ENCODE measurements at places on chromosomes 4 and X.

GRCh38 chr4:147345662-147346061 lies 135.2 kb upstream of the EDNRA start:
- no peak for DNase-seq

- no peak for DNase-seq
Measured at GRCh38 chr4:144591401-144591800, 54.6 kb upstream of the HHIP start.

GRCh38 chrX:97751735-97752134 lies 868.0 kb downstream of the RPA4 start:
- DNase-seq: no peak

DNA sequence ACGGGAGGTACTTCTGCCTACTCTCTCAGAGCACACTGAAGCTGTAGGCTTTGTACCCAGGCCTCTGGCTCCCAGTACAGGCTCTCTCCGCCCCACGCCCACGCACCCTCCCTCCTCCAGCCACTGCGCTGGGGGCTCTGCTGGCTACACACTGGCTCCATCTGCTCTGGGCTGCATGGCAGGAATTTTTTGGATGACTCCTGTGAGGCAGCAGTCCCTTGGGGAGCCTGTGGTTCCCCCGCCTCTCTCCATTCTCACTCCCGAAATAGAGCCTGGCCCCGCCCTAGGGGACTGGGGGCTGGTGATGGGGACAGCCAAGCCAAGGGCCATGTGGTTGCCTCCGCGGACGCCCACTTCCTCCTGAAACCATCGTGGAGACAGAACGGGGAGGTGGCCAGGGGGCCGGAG lies 58.1 kb upstream of the ADRA2C start:
- no peak for DNase-seq

- DNase-seq: no peak
Measured at GRCh38 chr4:14289708-14290107, 662.2 kb upstream of the BOD1L1 start.

GRCh38 chr4:19380600-19380999 lies 871.1 kb upstream of the SLIT2 start:
- no peak for DNase-seq

GRCh38 chrX:71945237-71945805 lies 34.7 kb downstream of the NHSL2 start:
- no peak for DNase-seq

DNA sequence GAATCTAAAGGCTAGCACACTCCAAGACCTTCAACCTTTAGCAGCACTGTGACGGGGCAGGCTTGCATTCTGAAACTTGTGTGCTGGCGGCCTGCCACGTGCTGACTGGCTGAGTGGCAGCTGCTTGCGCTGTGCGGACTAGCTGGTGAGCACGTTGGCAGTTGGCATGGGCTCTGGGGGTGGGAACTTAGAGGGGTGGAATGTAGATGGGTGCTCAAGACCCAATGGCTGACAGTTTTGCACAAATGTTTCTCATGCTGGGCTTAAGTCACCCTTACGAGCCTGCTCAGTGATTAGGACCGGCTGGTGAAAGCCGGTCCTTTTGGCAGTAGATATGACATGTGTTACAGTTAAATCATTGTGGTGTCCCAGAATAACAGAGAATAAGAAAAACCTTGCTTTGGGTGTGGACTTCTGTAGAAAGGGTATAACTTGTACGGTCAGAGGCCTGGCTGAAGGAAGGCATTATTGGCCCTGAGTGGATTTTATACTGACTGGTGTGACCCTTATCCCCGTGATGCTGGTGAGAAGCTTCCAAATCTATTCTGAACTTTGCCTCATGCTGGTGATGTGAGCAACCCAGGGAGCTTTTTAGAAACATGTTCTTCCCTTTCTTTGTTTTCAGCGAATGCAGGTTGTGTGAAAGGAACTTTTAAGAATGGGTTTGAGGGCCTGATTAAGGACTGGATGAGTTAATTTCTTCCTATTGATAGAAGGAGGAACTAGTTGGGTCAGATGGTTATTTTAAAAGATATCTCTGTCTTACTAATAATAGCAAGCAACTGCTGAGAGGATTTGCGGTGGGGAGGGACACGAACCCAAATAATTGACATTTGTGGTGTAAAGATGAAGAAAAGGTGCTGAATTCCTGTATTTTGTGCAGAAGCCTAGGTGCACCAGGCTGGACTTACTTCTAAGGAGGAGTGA lies 107.4 kb upstream of the SLC4A4 start:
- DNase-seq: no peak

GRCh38 chr4:101005659-101006058 lies 341.7 kb downstream of the PPP3CA start:
- no peak for DNase-seq

GRCh38 chr4:169412046-169412445 lies 141.3 kb upstream of the SH3RF1 start:
- DNase-seq: no peak

DNA sequence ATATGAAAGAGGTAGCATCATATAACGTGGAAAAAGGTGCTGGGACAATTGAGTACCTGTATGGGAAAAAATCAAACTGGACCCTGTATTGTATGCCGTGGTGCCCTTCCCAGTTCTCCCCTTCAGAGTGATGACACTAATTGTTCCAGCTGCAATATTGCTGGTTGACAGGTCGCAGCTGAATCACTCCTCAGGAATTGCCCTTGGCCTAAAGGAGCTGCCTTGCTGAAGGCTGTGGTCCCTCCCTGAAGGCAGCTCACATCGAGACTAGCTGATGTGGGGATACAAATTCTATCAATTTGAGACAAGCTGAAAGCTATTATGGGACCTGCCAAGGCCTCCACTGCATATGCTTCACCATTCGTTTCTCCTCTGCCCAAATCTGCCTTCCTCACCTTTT lies 39.3 kb upstream of the CXCL8 start:
- DNase-seq: no peak

DNA sequence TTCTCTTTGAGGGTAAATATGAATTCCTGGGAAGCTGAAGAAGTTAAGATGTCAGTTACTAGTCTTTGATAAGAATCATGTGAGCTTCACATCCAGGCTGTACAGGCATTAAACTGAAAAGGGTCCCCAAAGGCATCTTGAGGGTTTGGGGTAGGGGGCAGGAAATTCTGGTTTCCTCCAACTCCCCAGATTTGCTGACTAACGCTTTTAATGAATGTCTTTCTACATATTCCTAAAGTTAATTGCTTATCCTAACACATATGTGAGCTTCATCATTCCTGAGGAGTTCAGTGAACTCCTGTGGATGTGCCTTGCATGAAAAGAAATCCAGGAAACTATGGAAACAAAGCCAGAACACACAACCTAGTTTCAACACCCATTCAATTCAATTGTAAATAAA lies 73.8 kb upstream of the GAB1 start:
- DNase-seq: no peak

DNA sequence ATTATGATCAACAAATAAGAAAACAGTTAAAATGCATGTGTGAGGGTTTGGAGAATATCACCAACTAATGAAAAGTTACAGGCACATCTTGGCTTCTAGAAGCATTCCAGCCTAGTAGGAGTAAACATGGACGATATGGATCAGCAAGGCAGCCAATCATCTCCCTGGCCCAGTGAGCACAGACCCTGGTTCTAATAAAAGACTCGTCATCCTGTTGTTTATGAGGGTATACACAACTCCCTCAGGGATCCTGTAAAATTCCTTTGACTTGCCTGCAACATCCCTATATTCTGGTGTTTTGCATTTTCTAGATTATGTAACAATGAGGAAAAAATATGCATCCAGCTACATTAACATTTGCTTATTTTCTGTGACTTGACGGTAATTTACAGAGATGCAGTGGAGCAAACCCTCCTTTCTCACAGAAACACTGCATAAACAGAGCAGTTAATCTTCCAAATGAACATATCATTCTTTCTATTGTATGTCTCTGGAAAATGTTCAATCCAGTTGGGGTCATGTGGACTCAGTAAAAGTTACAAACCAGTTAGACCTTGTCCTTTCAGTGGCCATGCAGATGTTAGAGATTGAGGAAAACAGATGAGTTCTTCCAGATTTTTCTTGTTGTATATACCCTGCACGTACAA lies 88.9 kb upstream of the NDP start:
- no peak for DNase-seq

- DNase-seq: no peak
Measured at GRCh38 chrX:119646515-119646914, 40.3 kb upstream of the NKRF start.

GRCh38 chr4:79574741-79575451 lies 166.9 kb upstream of the GK2 start:
- no peak for DNase-seq

DNA sequence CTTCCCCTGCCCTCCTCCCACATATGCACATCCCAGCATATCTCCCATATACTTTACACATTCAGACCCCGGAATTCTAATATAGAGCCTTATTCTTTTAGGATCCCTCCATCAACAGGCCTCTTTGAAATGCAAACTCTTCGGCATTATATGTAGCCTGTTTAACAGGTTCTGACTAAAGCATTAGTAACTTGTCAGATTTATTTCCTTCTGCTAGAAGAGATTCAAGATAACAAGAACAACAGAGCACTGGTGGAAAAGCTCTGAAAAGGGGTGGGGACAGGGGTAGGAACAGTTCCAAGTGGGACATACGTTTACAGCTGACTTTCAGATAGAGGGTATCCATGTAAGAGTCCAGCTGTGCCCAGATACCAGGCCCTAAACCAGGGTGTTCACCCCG lies 31.7 kb upstream of the PRPS1 start:
- no peak for DNase-seq

DNA sequence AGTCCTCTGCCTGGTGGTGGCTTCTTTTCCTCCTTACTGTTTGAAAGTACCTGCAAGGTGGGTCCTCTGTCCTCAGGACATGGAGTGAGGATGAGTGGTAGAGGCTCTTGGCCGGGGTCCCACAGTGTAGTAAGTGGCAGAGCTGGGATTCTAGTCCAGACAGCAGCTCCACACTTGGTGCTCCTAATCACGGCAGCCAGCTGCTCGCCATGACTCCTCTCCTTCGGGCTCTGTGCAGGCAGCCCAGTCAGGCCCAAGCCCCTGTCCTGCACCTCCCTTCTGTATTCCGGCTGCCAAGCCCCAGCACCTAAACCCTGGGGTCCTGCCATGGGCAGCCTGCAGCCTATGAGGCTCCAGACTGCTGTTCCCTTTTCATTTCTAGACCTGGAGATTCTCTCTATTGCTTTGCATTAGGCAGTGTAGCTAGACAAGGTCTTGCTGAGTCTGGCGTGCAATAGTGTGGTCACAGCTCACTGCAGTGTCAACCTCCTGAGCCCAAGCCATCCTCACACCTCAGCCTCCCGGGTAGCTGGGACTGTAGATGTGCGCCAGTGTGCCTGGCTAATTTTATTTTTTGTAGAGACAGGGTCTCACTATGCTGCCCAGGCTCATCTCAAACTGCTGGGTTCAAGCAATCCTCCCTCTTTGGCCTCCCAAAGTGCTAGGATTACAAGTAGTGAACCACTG lies 24.9 kb downstream of the NSD2 start:
- no peak for DNase-seq

GRCh38 chr4:14583752-14584151 lies 418.5 kb upstream of the CPEB2 start:
- no peak for DNase-seq

DNA sequence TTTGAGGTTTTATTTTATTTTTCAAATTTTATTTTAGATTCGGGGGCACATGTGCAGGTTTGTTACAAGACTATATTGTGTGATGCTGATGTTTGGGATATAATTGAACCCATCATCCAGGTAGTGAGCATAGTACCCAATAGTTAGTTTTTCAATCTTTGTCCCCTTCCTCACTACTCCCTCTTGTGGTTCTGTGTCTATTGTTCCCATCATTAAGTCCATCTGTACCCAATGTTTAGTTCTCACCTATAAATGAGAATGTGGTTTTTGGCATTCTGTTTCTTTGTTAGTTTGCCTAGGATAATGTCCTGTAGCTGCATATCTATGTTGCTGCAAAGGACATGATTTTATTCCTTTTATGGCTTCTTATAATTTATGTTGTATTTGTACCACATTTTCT lies 767.2 kb upstream of the ADGRL3 start:
- no peak for DNase-seq

DNA sequence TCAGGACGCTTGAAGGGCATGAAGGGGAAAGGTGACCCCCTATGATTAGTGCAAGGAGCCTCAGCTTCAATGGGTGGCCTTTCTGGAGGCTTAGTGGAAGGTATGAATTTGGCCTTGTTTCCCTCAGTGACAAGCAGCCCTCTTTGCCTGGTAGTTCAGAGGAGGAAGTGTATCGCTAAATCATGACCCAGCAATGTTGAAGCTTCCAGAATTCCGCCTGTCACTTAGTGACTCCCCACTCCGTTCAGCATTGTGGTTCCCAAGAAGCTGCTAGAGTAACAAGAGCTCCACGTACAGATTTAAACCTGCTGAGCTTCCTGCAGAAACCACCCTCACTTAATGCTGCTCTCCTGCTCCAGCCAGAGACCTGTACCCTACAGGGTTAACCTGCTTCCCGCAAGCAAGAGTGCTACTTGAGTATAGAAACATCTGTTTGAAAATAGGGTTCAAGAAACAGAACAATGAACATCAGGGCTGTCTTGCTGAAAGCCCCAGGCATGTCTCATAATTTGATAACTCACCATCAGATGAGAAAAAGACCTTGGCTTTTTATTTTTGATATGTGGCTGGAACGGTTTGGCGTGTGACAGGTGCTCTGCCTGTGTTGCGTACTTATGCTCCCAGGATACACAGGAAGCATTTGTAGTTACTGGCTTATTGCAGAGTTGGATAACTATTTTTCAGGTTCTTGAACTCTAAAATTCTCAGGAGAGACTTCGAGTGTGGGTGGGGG lies 105.2 kb downstream of the UCHL1 start:
- DNase-seq: no peak

GRCh38 chrX:132956421-132957210 lies 1.8 kb downstream of the HS6ST2 start:
- no peak for DNase-seq

- DNase-seq: no peak
Measured at GRCh38 chrX:135354288-135354687, 45.0 kb downstream of the ETDC start.

- DNase-seq: no peak
Measured at GRCh38 chrX:24796204-24796603, 102.5 kb downstream of the POLA1 start.

- no peak for DNase-seq
Measured at GRCh38 chr4:155924637-155925036, 21.1 kb downstream of the TDO2 start.

DNA sequence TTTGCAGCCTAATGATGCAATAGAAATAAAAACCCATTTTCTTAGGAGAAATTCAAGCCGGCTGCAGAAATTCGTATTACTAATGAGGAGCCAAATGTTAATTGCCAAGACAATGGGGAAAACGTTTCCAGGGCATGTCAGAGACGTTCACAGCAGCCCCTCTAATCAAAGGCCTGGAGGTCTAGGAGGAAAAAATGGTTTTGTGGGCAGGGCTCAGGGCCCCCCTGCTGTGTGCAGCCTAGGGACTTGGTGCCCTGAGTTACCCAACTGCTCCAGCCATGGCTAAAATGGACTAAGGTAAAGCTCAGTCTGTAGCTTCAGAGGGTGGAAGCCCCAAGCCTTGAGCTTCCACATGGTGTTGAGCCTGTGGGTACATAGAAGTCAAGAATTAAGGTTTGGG lies 461.4 kb downstream of the FAT4 start:
- no peak for DNase-seq

- no peak for DNase-seq
Measured at GRCh38 chrX:10618961-10619360, 1.4 kb downstream of the MID1 start.

Data from AML-193 (cell line).